AG04449 (cell line): ENCODE measurements at places on chromosomes 7 and 10.

- DNase-seq: no peak
Observed at GRCh38 chr10:9211228-9211627, 1156.7 kb downstream of the GATA3 start.

DNA sequence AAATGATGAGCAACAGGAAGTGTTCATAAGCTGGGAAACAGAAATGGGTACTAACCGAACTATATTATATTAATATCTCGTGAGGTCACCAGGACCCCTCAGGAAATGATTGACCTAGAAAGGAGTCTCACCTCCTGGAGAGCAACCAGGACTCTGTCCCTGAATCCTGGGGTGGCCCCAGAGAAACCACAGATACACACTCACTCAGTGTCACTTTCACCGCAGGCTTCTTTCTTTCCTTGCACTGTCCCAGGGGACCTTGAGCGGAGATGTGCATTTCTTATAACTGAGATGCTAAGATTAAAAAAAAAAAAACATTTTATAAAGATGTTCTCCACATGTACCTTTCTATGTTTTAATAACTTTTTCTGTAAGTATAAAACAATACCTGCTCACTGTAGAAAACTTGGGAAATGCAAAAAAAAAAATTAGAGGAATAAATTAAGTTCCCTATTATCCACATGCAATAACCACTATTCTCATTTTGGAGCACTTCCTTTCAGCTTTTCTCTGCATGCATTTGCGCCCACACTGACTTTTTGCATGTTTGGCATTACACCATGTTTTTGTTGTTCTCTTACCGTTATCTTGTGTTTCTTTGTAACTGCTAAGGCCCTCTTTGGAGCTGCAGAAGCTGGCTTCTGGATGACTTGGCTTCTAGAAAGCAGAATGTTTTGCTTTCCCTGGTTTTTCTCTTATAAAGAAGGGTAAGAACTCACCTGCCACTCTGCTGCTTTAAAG lies 15.0 kb downstream of the NOD1 start:
- no peak for DNase-seq

- DNase-seq: no peak
Observed at GRCh38 chr7:40437936-40438634, 303.3 kb downstream of the SUGCT start.

- no peak for DNase-seq
Observed at GRCh38 chr10:123567984-123568739, 98.0 kb upstream of the GPR26 start.

DNA sequence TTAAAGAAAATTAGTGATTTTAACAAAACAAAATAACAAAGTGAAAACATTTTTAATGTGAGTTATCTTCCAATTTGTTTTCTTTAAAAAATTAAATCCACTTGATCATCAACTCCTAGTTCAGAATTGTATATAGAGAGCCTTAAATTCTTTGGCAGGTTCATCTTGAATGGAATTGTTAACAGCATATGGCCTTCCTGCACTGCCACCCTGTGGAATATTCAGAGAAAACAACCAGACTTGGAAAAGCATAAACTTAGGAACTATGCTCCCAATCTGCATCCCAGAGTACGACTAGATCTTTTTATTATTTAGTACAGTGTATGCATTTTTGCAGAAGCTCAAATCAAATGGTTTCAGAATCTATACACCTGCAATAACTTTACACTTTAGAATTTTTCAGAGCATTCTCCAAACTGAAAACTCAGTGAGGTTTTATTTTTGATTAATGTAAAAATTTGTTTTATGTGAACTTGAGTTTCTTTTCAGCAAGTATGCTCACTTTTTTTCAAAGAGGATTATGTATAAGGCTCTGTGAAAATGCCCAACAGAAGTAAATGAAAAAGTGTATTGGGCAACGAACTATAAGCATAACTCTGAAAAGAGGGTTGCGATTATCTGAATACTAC lies 44.9 kb upstream of the ANK3 start:
- no peak for DNase-seq

DNA sequence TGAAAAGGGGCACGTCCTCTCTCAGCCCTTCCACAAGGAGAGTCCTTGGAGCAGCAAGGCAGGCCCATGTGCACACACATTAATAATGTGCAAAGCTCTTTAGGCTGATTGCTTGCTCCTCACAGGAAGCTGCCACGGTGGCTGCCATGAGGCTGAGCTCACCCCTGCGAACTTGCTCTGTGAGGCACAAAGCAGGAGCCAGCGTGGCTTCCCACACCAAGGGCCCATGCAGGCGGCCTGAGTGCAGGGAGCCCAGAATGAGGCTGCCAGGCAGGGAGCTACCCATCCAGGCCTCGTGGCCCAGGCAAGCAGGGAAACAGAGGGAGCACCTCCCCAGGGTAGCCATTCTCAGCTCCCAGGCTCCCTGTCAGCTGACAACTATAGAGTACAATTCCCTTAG lies 242.9 kb downstream of the GRID1 start:
- DNase-seq: no peak

- DNase-seq: no peak
Observed at GRCh38 chr7:119596651-119597050, 676.3 kb upstream of the KCND2 start.

- DNase-seq: no peak
Observed at GRCh38 chr10:46002916-46003693, 27.3 kb downstream of the NCOA4 start.

GRCh38 chr7:155869784-155870076 lies 57.5 kb upstream of the SHH start:
- DNase-seq: no peak

- DNase-seq: no peak
Observed at GRCh38 chr7:156533420-156533819, 107.2 kb upstream of the RNF32 start.

GRCh38 chr7:94061326-94061725 lies 57.2 kb upstream of the BET1 start:
- no peak for DNase-seq

DNA sequence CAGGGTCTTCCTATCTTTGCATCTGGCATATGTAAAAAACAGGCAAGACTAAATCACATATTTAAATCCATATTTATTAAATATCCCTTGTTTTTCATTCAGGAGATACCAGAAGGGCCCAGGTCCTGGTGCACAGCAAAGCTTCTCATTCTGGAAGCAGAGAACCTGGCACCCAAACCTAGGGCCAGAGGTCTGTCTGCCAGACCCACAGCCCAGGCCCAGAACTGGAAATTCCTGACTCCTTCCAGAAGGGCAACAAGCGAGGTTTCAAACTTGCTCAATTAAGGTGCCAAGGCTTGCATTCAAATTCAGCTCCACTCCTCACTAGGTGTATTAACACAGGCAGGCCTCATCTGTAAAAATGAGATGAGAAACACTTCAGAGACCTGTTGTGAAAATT lies 4.2 kb upstream of the MYO1G start:
- DNase-seq: no peak

GRCh38 chr10:77284797-77285196 lies 352.8 kb downstream of the KCNMA1 start:
- no peak for DNase-seq

GRCh38 chr10:44056206-44056605 lies 328.7 kb downstream of the CXCL12 start:
- no peak for DNase-seq
